Panc1 (cell line): ENCODE measurements at places on chromosomes 2 and 18.

DNA sequence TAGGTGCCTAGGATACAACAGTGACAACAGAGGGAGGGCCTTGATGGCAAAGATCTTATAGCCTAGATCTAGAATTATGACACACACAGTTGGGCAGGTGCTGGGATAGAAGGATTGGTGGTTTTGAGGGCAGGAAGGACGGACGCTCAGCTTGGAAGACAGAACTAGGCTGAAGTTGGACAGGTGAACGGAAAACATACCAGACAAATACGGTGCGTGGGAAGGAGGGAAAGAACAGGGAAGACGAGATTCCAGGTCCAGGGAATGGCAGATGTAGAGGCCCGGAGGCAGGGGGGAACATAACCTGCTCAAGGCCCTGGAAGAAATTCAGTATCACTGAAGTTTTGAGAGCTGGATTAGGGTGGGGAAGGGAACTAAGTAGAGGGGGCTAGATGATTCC lies 40.8 kb downstream of the CRACDL start:
- H3K36me3 ChIP-seq, result no peaks in the 10 kb centered on the region
- H3K4me1 ChIP-seq, result no peaks in the 10 kb centered on the region
- no peak overlapping the region for H3K27ac ChIP-seq
- DNase-seq, result no peak

- H3K4me3 ChIP-seq, result no peak overlapping the region
- H3K27me3 ChIP-seq, result no peaks in the 10 kb centered on the region
- H3K27ac ChIP-seq, result no peak overlapping the region
- no peak for DNase-seq
Observed at GRCh38 chr2:186862869-186863709, 14.1 kb upstream of the ZSWIM2 start.

DNA sequence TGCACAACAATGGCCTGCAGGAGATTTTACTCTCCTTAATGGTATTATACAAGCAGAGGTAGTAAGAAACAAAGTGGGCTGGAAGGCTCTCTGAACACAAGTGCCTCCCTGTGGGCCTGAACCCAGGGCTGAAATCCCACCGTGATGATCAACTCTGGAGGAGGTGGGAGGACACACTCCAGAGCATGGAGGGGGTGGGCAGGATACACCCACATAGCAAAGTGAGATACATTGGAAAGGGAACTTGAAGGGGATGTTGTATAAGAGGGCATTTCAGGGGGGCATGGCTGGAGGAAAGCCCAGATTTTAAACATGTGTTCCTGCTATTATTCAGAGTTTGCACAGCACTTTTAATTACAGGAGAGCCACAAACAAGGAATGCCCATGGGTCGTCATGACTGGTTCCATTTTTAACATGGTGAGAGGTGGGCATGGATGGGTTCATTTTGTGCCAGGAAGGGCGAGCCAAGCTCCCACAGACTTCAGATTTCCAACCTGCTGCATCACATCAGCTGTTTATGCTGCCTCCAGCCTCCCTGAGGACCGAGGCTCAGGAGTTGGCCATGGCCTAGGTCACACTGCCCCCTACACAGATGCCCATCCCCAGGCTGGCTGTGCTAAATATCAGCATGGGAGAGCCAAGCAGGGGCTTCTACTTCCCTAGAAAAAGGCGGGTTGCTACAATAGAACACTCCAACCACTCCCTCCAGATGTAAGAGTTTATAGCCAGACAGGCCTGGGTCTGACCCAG lies 416.2 kb upstream of the ID2 start:
- no peak for DNase-seq
- H3K36me3 ChIP-seq, result no peaks in the 10 kb centered on the region
- H3K4me1 ChIP-seq, result no peaks in the 10 kb centered on the region
- no peaks in the 10 kb centered on the region for H3K27me3 ChIP-seq
- no peak overlapping the region for H3K27ac ChIP-seq
- no peak overlapping the region for H3K4me3 ChIP-seq

GRCh38 chr2:46544581-46544980 lies 65.2 kb downstream of the TMEM247 start:
- no peak overlapping the region for H3K27ac ChIP-seq
- peak overlapping the region; percentile 63 for H3K4me3 ChIP-seq
- H3K36me3 ChIP-seq, result no peaks in the 10 kb centered on the region
- no peaks in the 10 kb centered on the region for H3K27me3 ChIP-seq
- H3K4me1 ChIP-seq, result peaks cover 12% of the 10 kb centered on the region

GRCh38 chr2:12965540-12966269 lies 249.0 kb downstream of the TRIB2 start:
- no peaks in the 10 kb centered on the region for H3K4me1 ChIP-seq
- H3K27ac ChIP-seq, result no peak overlapping the region
- peak; percentile 25 for DNase-seq
- H3K4me3 ChIP-seq, result no peak overlapping the region
- H3K27me3 ChIP-seq, result no peaks in the 10 kb centered on the region

- H3K4me3 ChIP-seq, result no peak overlapping the region
- H3K4me1 ChIP-seq, result no peaks in the 10 kb centered on the region
- no peaks in the 10 kb centered on the region; the same call in 1 of the 2 replicates for H3K36me3 ChIP-seq
- no peak for DNase-seq
- H3K27me3 ChIP-seq, result no peaks in the 10 kb centered on the region
Observed at GRCh38 chr18:33369711-33370449, 70.6 kb downstream of the CCDC178 start.

DNA sequence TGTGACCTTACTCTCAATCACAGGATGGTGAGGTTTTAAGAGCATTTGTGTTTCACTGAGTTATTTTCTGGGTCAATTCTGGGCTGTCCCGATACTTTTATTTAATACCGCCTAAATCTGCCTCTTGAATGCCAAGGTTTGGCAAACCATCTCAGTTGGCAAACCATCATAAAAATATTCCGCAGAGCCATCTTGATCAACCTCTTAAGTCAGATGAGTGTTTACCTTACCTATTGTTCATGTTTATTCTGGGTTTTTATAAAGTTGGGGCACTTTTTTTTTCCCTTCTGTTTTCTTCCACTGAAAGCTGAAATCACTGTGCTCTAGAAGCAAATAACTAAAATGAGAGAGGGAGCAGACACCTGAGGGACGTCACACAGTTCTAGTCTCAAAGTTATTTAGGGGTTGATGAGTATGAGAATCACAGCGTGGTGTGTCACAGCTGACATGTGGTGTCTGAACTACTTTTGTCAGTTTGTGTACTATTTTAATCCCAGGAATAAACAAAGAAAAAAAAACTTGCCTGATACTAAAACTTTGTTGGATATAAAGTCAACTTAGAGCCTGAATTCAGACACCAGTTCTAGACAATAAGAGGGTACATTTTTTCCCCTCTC lies 48.6 kb downstream of the ETAA1 start:
- H3K36me3 ChIP-seq, result no peaks in the 10 kb centered on the region
- no peak overlapping the region for H3K4me3 ChIP-seq
- H3K27ac ChIP-seq, result no peak overlapping the region
- H3K4me1 ChIP-seq, result no peaks in the 10 kb centered on the region
- no peaks in the 10 kb centered on the region for H3K27me3 ChIP-seq
- DNase-seq, result no peak

DNA sequence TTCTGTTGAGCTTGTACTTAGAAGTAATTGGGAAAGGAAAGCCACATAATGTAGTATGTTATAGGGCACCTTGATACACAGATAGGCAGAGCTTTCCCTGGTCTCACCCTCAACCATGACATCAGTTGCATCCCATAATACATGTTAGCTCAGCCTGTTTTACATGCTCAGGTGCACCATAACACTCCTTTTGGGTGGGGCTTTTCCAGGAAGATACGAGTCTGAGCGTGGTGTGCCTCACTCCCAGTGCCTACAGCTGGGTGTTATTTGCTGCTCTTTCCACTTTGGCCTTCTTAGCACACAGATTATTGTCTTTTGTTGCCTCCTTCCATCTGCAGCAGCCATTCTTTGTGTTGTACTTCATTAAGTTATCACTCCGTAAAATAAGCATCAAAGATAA lies 11.9 kb downstream of the TTC39C start:
- no peaks in the 10 kb centered on the region for H3K36me3 ChIP-seq
- no peak overlapping the region for H3K27ac ChIP-seq
